ENCODE measurements at places on chromosomes 16 and 17.
A peak's percentile ranks its signal among the peaks of the same experiment; 100 is the strongest.

DNA sequence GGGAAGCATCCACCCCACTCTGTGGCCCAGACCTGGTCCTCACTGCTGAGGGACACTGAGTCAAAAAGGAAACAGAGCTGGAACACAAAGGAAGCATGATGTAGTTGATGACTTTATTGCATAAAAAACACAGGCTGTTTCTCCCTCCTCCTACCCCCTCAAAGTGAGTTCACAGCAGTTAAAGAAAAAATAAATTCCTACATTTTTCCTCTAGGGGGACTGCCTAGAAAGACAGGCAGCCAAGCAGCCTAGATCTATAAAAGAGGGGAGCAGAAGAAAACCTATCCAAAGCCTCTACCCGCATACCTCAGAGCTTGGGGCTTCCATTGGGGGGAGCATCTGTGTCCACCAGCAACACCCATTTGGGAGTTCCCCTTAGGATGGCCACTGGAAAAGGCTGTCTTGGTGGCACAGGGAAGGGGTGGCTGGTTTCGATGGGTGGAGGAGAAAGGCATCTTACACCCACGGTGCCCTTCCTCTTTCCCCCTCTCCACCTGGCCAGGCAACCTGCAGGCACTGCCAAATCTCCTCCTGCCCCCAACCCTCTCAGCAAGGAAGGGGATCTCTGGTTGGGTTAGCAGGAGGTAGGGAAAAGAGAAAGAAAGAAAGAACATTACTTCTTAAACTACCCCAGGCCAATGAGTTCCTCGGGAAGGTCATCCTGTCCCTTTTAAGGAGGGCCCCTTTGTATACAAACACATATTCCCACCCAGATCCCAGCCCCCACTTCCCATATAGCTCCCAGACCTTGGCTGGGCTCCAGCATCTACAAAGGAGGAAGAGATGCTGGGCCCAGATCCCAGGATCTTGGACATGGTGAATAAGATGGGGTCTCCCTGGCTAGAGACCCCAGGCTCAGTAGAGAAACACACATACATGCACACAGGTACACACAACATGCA is 4.0 kb upstream of the SCRN2 start:
- no peak for DNase-seq

GRCh38 chr17:36813357-36813756 is 123.9 kb upstream of the LHX1 start:
- no peak for DNase-seq

DNA sequence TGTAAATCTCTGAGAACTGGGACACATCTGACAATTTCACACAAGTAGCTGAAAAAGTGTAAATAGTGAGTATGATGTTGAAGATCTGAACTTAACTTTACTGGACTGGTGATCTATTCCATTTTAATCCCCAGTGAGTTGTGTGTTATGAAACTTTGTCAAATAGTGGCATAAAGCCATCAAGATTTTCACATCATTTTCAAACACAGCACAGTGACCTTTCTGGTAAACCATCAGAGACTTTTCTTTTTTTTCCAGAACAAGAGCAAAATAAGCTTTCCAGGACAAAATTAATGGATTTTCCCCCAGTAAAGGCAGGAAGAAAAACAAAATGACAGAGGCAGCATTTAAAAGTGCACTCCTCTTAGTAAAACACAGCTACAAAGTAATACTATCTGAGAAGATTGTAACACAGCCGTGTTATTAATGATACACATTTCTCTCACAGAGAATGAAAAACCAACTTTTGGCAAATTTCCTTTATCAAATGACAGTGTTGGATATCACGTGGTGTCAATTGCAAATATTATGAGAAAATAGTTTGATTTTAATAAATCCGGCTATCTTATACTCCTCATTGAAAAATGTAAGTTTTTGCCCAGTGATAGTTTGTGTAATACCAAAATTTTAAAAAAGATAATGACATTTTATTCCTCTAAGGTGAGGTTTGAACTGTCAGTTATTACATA is 16.8 kb upstream of the COL1A1 start:
- DNase-seq = no peak

DNA sequence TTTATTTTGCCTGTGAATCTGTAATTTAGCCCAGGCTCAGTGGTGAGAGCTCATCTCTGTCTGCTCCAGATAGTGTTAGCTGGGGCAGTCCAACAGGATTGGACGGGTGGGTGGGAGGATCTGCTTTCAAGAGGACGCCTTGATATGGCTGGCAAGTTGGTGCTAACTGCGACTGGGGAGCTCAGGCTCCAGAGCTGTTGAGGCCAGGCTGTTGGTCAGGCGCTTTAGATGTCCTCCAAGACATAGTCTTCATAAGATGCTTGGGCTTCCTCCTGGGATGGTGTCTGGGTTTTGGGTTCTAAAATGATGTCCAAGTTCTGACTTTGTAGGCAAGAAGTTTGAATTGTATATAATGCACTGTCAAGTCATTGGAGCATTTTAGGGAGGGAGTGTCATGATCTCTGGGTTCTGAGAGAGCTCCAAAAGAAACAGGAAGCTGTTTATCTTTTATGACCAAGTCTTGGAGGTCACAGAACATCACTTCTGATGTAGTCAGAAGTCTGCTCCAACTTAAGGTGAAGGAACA is 12.8 kb upstream of the PCTP start:
- no peak for DNase-seq

GRCh38 chr16:15037003-15037402 is 18.9 kb downstream of the NTAN1 start:
- no peak for DNase-seq

DNA sequence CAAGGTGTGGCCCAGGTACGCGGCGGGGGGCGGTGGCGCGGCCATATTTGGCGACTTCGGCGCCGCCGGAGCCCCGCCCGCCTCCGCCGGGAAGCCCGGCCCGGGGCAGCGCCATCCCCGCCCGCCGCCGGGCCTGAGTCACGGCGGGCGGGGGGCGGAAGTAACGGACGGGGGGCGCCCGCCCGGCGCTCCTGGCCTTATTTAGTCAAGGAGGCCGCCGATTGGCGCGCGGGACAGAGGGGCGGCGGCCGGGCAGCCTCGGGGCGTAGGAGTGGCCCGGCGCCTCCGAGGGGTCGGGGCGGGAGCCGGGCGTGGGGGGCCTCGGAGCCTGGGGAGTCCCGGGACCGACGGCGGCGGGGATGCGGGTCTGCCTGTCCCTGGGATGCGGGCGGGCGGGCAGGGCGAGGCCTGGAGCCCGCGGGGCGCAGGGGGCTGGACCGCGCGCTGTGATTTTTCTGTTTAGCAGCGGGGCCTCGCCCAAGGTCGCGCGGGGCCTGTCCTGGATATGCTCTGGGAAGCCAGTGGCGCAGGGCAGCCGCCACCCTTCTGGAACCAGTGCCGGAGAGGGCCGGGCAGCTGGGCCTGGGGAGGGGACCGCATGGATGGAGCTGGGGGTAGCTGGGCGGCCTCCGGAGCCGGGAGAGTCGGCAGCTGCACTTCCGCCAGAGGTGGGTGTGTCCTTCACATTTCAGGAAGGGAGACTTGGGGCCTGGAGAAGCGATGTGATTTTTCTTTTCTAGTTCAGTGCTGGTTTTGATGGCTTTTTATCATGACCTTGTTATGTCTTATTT is 2.3 kb upstream of the ACTG1 start:
- DNase-seq = peak; percentile 42

DNA sequence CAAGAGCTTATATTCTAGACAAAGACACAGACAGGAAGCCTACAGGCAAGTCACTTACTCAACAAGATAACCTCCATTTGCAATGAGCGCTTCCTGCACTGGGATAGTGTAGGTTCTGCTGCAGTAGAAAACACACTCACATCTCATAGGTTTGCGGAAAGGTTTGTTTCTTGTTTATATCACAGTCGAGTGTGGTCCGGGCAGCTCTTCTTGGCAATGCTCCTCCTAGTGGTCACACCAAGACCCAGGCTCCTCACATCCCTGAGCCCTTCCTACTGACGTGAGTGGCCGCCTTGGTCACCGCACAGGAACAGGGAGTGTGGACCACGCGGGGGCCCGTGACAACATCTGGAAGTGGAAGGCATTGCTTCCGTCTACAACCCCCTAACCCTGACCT is 48.0 kb upstream of the RBFOX3 start:
- no peak for DNase-seq

DNA sequence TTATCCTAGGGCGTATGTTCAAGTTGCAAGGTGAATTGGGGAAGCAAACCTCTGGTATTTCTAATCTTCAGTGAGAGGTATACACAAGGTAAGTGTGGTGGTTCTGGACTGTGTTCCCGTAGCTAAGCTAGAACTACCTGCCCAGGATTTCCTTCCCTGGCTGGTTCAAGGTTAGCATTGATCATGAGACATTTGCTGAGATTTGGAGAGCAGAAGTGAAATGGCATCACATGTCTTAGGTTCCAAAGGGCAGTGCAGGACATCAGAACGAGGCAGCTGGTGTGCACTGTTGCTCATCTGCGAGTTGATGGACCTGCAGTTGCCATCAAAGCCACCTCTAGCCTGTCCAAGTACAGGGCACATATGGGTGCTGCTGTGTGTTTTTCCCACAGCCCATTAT is 95.2 kb downstream of the EMP2 start:
- no peak for DNase-seq

DNA sequence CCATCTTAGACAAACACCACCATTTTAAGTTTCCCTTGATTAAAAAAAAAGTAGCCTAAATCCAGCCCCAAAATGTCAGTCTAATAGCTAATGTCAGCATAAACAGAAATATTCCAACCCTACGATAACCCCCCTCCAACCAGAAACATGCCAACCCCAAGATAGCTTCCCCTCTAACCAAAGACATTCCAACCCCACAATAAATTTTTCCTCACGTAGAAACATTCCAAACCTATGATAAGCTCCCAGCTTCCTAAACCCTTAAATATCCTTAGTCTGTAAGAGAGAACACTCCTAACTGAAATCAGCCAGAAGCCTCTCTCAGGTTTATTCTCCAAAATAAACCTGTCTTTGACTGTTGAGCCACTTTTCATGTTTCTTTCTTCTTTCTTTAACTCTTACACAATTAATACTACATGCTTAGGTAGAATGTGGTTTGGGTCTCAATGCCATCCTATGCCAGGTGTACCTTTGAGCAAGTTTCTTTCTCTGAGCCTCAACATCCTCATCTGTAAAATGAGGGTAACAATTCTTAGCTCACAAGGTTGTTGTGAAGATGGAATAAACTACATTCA is 10.5 kb upstream of the KRT38 start:
- DNase-seq = no peak
